ENCODE measurements at places on chromosomes 5 and 9. TPM values are rescaled to one million over a fixed set of nuclear protein-coding genes. Genes with fewer than 3 reads are reported as not detected.

Gene PHF24
- total RNA-seq: 0.27 TPM

Gene SLC25A2
- total RNA-seq: 3.5 TPM

Gene CD180
- total RNA-seq: 0.81 TPM

Gene SLC36A2
- not detected for total RNA-seq

Gene ALDH7A1
- 17.6 TPM for total RNA-seq

Gene TMEM252
- not detected for total RNA-seq

Gene RNF14
- total RNA-seq: 63.4 TPM

Gene CTNNAL1
- 45.0 TPM for total RNA-seq

Gene TRPM6
- total RNA-seq: 0.41 TPM

Gene KIF20A
- total RNA-seq: 1.1 TPM

Gene INIP
- total RNA-seq: 16.1 TPM

Gene PCDHGC4
- 6.4 TPM for total RNA-seq

Gene DNAJC18
- 16.7 TPM for total RNA-seq

Gene RUSC2
- total RNA-seq: 89.8 TPM

Gene SH3PXD2B
- total RNA-seq: 31.4 TPM

Gene CSF1R
- total RNA-seq: 98.6 TPM

Gene GALNT10
- 43.0 TPM for total RNA-seq

Gene CCDC69
- 75.3 TPM for total RNA-seq

Gene C8G
- total RNA-seq: not detected

Gene COL15A1
- total RNA-seq: 70.4 TPM

Gene CCDC180
- 9.7 TPM for total RNA-seq

Gene TEK
- 14.9 TPM for total RNA-seq
